Fibroblast of skin of right quadriceps (primary cell): ENCODE measurements at places on chromosomes 16 and 17.

DNA sequence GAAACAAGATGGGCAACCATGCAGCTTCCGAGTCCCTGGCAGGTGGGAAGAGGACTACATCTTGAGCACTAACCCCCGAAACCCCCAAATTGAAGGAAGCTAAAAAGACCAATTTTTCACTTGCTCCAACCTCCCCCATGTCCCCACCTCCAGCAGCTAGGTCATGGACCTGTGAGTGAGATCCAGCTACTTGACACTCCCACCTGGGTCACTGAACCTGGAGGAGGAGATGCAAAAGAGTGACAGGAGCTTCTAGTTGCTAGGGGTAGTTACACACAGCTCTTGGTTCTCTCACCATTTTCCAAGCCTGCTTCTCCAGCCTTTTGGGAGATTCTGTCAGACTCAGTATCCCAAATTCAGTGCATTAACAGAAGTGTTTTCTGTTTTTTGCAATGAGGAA is 11.2 kb downstream of the PDZD9 start:
- no peak for DNase-seq

GRCh38 chr16:75053791-75054555 is 55.1 kb downstream of the ZNRF1 start:
- DNase-seq: no peak

DNA sequence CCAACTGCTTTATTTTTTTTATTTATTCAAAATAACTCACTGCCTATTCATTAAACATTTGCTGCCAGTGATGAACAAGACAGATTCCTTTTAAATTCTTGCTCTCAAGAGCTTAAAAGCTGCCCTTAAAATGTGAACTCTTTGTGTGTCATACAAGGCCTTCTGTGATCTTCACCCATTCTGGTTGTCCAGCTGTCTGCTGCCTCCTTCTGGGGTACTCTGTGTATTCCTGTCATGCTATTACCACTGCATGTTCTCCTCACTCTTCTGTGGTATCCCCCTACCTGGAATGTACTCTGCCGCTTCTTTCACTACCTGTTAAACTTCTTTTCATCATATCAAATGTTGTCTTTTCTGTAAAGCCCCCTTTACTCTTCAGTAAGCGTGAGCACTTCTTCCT is 165.8 kb downstream of the CHD9 start:
- DNase-seq: peak; percentile 28

- DNase-seq: no peak
These were observed 10.7 kb downstream of the EPOP start for GRCh38 chr17:38663964-38664644.

DNA sequence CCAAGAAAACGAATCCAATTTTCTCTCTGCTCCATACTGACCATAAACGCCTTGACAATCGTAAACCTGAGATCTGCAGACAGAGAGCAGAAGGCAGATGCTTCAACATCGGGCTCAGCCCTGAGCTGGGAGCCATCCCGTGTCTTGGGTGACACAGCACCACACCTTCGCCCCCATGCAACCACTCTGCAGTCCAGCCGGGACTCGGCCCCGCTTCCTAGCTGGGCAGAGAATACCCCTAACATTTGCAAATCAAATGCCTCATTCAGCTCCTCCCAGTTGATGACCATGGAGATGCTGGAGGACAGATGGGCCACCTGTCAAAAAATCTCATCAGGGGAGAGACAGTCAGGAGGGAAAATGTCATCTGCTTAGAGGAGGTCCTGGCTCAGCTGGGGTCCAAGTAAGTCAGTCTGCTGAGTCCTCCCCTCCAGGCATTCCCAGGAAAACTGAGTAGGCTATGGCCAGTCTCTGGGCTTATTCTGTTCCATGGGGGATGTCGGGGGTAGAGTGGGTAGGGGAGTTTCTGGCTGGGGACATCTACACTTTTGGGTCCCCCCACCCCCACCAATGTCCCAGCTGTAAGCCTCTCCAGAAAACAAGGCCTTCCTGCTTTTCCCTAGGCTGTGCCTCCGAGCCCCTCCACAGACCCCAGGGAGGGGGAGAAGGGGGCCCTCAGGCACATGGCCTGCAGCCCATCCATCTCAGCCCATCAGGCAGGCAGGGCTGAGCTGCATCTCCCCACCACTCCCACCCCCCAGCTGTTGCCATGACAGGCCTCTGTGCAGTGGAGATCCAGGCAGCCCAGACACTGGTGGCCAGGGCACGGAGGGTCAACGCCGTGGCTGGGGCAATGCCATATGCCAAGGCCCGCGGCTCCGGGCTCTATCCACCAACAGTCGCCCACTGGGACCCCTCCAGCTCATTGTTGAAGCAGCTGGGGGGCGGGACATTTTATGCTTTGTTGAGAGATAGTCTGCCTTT is 158.6 kb downstream of the AXIN2 start:
- no peak for DNase-seq

- peak; percentile 70 for DNase-seq
These were observed 18.7 kb upstream of the ZNF689 start for GRCh38 chr16:30628628-30629540.

GRCh38 chr16:3383045-3383448 is 17.8 kb downstream of the ZSCAN32 start:
- no peak for DNase-seq

GRCh38 chr17:80789356-80789902 is 202.2 kb upstream of the CHMP6 start:
- peak; percentile 93 for DNase-seq

- DNase-seq: peak; percentile 77
These were observed 173.4 kb downstream of the RAB11FIP4 start for GRCh38 chr17:31564883-31565301.

DNA sequence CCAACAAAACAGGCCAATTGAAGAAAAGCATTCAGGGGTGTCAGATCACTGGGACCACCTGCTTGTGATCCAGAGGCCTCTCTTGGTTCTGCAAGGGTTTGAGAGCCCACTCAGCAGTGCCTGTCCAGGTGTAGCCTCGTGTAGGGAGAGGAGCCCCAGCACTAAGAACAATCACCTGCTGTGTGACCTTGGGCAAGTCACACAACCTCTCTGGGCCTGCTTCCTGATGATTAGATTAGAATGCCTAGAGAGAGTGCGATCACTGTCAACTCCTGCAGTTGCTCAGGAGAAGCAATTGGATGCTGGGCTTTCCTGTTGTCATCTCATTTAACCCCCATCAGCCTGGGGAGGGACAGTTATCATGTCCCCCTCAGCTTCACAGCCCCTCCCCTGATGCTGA is 10.2 kb downstream of the DLX3 start:
- no peak for DNase-seq

DNA sequence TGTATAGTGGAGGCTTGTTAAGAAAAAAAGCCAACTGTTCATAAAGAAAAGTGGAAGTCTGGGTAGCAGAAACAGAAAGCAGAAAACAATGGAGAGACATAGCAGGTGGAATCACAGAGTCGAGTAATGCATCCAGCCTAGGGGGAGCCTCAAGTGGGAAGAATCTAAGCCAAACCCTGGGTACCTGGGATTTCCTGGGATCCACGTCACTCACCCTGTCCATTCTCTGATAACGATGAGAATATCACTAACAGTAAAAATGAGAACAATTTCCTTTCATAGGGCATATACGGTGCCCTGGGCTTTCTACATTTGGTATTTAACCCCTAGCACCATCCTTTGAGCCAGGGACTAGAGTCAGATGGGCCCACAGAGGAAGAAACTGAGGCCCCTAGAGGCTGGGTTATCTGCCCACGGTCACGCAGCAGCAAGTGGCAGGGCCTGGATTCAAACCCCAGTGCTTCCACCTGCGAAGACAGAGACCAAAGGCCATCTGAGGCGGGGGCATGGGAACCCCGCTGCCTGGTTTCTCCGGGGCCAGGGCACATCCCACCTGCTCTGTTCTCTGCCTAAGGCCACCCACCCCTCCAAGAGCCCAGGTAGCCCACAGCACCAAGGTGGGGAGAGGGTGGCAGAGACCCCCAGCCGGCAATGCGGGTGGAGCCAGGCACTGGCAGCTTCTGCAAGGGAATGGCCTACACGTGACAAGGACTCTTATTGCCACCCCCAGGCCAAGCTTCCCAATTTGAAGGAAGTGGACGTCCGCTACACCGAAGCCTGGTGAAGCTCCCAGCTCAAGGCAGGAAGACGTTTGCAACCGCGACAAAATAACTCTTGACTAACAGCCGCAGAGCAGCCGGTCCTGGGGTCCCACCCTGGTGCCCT is 69.8 kb upstream of the PLCG2 start:
- no peak for DNase-seq

DNA sequence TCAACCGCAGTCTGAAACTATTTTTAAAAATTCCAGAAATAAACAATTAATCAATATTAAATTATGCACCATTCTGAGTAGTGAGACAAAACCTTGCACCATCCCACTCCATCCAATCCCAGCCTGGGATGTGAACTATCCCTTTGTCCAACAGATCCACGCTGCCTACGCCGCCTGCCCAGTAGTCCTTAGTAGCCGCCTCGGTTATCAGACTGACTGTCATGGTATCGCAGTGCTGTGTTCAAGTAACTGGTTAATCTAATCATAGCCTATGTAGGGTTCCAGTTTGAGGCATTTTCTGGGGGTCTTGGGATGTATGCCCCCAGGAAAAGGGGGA is 437.7 kb downstream of the HS3ST3B1 start:
- no peak for DNase-seq

DNA sequence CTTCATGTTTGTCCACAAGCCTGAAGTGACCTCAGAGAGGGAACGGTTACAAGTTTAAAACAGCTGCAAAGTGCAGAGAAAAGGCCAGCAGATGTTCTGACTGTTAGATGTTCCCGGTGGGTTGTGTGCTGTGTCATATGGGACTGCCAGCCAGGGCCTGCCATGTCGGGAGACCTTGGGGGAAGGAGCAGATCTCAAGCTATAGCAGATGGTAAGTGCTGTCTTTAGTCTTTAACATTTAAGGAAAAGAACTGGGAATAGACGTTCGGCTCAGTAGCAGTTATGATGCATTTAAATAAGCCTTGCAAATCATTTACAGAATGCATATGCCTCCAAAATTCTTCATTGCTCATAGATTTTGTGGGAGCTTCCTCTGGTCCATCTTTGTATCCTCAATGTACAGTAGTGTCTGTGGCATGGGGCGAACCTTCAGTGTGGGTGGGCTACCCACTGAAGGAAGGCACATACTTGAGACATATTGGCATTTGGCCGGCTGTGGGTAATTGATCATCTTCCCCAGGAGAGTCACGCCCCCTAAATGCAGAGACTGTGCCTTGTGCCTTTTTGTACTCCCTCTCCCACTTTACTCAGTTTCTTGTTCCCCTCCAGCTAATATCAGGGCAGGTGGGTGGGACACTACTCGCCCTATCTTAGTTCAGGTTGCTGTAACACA is 131.9 kb downstream of the NPIPB5 start:
- no peak for DNase-seq

DNA sequence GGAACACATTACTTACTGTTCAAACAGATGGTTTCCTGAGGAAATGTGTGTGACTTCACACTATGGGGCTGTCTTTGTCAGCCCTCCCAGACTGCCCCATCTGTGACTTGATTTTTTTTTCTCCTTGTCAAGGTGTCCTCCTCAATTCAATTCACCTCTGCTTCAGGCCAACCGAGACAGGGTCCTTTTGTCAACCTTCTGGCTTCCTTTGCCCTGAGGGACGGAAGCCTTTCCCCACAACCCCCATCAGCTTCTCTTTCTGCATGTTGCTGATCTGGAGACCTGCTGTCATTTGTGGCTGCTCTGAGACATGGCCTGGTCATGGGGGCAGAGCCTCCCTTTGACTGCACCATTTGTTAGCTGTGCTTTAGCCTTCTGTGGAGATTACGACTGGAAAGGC is 21.3 kb upstream of the RGS9 start:
- DNase-seq: no peak

GRCh38 chr16:77858060-77858459 is 69.7 kb downstream of the VAT1L start:
- no peak for DNase-seq

DNA sequence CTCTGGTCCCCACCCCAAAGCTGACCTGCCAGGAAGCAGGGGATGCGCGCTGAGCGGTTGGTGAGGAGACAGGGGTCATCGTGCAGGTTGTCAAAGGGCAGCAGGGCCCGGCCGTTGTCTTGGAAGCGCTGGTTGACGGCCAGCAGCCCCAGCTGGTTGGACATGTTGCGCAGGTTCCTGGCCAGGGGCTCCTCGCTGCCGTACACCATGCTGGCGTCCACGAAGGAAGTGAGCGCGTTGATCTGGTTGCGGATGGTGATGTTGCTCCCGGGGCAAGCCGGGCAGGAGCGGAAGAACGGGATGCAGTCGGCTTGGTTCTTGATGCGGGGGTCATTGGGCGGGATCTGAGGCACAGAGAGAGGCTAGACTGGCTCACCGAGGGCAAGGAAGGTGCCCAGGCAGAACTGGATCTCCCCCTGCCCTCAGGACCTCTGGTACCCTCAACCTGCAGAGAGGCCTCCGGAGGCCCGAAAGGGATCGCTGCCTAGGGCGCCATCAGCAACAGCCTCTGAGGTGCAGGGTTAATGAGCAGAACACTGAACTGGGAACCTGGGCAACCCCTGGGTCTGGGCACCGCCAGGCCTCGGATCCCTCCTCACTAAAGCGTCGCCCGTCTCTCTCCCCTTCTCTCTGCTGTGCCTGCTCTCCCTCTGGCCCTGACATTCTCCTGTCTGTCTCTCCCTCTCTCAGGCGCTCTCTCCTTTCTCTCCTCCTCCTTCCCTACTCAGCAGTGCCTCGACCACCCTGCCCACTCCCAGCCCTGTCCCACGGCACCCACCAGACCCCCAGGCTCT is 2.7 kb downstream of the MPO start:
- no peak for DNase-seq

- no peak for DNase-seq
These were observed 27.3 kb downstream of the MIS12 start for GRCh38 chr17:5513628-5514027.

- DNase-seq: peak; percentile 30
These were observed 13.3 kb upstream of the PITPNM3 start for GRCh38 chr17:6569370-6570285.

DNA sequence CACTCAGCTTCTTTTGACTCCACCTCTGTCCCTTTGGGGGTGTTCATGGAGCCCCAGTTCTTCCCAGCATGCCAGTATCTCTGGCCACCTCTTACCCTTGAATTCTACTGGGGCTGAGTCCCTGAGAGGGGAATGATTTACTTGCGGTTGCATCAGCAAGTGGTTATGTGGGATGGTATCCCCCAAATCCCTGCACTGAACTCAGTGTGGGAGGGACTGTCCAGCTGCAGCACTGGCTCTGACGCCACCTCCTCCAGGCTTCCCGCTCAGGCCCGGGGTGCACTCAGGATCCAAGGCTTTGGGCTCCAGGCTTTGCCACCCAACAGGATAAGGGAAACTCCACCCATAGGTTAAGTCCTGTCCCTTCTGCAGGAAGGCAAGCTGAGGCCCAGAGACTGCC is 21.1 kb upstream of the BRD7 start:
- DNase-seq: no peak

GRCh38 chr16:17397499-17397891 is 73.3 kb downstream of the XYLT1 start:
- DNase-seq: peak; percentile 63

- peak; percentile 7 for DNase-seq
These were observed 32.5 kb downstream of the BAIAP2 start for GRCh38 chr17:81067391-81067811.

- peak; percentile 26 for DNase-seq
These were observed 68.5 kb upstream of the DNAH17 start for GRCh38 chr17:78645421-78646295.
